ENCODE measurements at places on chromosomes 3 and 15.

GRCh38 chr3:56855856-56856512, 54.2 kb upstream of the ARHGEF3 start:
- no peak for DNase-seq

GRCh38 chr3:149820183-149820582, 7.2 kb downstream of the RNF13 start:
- no peak for DNase-seq

- no peak for DNase-seq
Observed at GRCh38 chr3:164730815-164731360, 347.4 kb downstream of the SI start.

GRCh38 chr15:67322481-67322880, 67.9 kb downstream of the IQCH start:
- DNase-seq, result no peak

GRCh38 chr3:38636464-38636863, 13.0 kb downstream of the SCN5A start:
- no peak for DNase-seq

- no peak for DNase-seq
Observed at GRCh38 chr3:14239940-14240339, 61.3 kb downstream of the LSM3 start.
